ENCODE measurements at places on chromosomes 16 and 17.

DNA sequence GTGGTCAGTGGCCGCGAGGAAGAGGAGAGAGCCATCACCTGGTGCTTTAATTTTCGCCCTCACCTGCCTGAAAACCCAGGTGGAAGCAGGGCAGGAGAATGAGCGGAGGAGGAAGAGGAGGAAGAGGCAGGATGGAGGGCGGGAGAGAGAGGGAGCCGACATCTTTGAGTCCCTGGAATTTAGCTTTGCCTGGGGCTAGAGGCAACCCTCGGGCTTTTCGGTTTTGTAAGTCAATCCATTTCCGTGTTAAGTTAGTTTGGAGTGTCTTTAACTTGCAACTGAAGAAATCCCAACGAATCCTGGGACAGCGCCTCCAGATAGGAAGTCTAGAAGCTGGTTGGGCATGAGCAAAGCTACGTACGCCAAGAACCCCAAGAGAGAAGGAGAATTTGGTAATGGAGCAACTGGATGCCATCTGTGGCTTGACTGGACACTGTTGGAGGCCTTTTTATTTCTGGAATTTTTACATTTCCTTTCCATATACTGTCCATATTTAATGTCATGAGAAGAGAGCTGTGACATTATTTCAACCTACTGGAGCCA is 36.9 kb upstream of the ATP2A3 start:
- DNase-seq = no peak

DNA sequence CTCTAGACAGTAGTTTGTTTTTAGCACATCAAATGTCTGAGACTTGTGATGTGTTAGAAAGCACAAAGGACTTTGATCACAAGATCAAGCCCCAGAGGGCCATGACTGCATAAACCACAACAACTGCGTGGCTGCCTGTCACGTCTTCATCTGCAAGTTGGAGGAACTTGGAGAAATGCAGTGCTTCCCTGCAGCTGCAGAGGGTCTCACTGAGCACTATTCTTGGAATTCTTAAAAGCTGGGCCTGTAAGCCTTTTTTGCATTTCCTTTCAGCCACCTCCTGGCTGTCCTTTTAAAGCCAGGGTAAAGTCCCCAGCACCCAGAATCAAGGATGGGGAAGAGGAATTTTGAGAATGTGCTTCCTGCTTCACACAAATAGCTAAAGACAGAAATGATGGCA is 431.3 kb downstream of the MAF start:
- DNase-seq = no peak

DNA sequence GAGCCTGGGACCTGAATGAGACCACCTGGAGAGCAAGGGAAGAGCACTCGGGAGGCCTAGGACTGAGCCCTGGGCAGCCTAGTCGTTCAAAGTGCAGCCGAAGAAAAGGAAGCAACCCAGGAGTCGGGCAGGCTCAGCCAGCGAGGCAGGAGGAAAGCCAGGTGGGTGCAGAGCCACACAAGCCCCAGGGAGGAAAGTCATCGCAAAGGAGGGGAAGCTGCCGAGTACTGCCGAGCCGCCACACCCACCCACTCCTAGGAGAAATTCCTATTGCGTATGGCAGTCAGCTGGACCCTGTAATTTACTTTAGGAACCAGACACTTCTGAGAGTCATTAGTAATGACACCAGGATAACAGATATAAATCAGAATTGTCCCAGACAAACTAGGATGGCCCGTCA is 187.6 kb downstream of the KATNIP start:
- no peak for DNase-seq

- no peak for DNase-seq
Observed at GRCh38 chr17:71217769-71218168, 903.1 kb upstream of the SOX9 start.

DNA sequence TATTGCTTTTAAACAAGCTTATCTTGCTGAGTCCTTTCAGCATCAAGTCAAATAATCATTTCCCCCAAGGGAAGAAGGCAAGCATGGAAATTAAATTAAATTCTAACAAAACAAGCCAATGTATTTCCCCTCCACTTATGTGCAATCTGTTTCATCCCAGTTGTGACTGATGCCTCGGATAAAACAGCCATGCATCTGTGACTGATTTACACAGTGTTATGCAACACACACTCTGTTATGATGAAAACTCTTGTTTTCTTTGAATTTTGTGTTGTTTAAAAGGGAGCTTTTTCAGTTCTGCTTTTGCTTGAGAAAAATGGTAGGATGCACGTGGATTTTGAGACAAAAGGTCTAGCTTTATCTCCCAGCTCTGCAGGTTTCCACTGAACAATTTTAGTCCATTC is 32.6 kb downstream of the TMEM100 start:
- no peak for DNase-seq

- DNase-seq = no peak
Observed at GRCh38 chr16:9706217-9706836, 475.9 kb downstream of the GRIN2A start.

Measured in activated naive CD4-positive, alpha-beta T cell (primary cell).